ENCODE measurements at places on chromosomes 11 and 22. TPM values are rescaled to one million over a fixed set of nuclear protein-coding genes. Genes with fewer than 3 reads are reported as not detected.
A peak's percentile ranks its signal among the peaks of the same experiment; 100 is the strongest.

The ALDH3B2 gene
- not detected for total RNA-seq

DNA sequence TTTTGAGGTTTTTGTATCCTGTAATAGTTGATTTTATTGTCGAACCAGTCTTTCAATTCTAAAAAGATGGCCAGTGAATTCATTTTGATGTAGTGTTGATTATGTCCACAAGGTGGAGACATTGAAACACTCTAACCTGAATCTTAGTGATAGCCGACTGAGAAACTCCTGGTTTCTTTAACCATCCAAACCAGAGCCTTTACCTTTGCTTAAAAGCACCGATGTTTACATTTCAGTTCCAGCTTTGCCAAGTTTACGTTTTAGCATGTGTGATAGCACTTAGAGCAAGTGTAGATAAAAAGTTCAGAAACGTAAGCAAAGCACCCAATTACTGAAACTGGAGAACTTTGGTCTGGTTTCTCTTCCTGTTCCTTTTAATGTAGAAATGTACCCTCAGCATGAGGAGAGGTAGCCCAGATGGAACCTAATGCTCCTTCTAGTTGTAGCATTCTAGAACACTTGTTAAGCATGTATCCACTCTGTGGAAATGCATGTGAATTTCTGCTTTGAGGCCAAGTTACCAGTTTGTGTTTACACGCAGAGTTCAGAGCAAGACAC is 208.6 kb downstream of the DBX1 start:
- peak; percentile 49 for DNase-seq

The MS4A2 gene
- total RNA-seq: 1.5 TPM

The OR2AT4 gene
- total RNA-seq: 2.3 TPM

DNA sequence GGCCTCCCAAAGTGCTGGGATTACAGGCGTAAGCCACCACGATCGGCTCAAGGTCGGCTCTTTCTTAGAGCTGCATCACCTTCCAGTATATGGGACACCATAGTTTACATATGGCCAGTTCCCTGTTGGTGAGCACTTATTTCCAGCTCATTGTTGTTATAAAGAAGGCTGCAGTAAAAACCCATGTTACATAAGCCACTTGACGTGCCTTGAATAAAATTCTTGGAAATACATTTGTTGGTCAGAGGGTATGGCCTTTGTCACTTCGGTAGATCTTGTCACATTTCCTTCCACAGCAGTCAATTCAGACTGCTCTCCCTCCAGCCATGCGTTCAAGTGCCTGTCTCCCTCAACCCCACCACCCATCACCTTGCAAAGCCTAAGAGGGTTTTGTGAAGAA is 92.9 kb downstream of the PRR5L start:
- DNase-seq: no peak

DNA sequence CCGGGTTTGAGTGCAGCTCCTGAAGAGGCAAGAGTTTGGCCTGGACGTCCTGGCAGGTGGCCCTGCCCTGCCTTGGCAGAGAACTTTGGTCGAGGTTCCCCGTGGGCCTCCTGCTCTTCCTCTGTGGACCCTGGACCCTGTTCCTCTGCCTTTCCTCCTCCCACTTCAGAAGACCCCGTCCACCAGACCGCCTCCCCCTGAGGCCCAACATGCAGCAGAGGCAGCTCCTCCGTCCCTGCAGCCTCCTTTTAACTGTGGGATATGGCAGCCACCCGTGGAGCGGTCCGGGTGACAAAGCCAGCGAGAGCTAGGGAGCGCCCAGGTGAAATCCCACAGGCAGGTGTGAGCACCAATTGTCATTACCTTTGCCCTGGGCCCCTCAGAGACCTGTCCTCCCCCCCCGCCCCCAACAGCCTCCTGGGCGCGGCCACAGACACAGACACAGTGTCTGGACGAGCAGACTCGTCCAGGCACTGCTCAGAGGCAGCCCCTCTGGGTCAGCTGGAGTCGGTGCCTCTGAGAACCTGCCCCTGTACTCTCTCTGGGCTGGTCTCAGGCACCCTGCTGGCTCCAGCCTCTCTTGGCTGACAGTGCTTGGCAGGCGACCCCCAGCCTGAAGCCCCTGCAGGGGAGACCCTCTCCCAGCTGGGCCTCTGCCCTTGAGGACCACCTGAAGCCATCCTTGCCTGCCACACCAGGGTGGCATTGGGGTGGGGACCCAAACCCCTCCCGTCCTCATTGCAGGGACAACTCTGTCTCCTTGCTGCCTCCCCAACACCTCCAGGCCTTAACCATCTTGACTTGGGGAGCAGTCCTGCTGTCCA is 4.1 kb upstream of the PTDSS2 start:
- DNase-seq: no peak

The LAYN gene
- total RNA-seq: not detected

GRCh38 chr11:124897674-124898262 is at the start of gene ROBO4:
Gene ROBO4, minus strand, starts transcription at chr11:124897865. Its CDS starts 70 bp downstream, at chr11:124897795.
- no peak for DNase-seq

The FAM180B gene
- not detected for total RNA-seq

- no peak for DNase-seq
These were observed 257.8 kb upstream of the SYN3 start for GRCh38 chr22:33315954-33316353.

GRCh38 chr22:28581016-28581415 is 98.6 kb downstream of the TTC28 start:
- no peak for DNase-seq

DNA sequence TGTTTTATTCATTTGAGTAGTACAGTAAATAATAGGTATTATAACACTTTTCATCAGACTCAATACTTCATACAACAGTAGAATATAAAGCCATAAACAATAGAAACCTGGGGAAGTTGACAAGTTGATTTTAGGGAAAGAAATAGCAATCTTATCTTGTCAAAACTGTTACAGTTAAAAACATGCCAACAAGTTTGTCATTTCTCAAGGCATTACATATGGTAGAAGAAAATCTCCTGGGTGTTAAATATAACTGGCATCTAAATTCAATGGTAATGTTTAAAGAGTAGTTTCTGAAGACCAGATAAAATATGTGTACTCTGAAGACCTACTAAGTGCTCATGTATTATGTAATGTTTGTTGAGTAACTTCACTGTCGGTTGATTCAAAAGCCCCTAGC is 75.1 kb downstream of the LRRC4C start:
- DNase-seq: no peak

- DNase-seq: no peak
These were observed 12.1 kb downstream of the SLC15A3 start for GRCh38 chr11:60939855-60940254.

- DNase-seq: peak; percentile 98
These were observed 100.5 kb downstream of the ZBTB16 start for GRCh38 chr11:114159802-114160632.

The POLR2L gene
- total RNA-seq: 237 TPM

DNA sequence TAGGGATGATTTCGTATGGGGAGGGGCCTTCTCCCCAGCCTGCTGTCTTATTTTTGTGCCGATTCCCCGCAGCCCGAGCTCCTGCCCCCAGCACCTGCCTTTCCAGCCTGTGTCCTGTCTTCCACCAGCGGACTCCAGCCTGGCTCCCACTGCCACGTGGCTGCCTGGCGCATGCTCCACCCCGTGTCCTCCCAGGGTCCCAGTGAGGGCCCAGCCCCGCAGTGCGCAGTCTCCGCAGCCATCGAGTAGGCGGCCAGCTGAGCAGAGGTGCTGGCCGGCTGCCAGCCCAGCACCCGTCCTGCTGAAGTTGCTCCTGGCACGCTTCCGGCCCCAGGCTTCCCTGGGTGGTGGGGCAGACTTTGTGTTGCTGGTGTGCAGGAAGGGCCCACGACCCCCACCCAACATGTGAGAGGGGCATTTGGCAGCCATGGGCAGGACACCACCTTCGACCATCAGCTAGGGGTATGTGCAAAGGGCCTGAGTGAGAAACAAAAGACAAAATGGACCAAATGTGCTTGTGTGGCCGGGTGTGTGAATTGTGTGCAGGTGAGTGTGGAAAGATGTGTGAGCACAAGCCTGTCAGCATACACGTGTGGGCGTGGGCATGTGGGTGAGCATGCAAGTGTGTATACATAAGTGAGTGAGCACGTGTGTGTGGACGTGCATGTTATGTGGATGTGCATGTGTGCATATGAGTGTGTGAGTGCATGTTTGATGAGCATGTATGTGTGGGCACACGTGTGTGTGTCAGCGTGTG is 55.9 kb downstream of the RTN4R start:
- peak; percentile 85 for DNase-seq

DNA sequence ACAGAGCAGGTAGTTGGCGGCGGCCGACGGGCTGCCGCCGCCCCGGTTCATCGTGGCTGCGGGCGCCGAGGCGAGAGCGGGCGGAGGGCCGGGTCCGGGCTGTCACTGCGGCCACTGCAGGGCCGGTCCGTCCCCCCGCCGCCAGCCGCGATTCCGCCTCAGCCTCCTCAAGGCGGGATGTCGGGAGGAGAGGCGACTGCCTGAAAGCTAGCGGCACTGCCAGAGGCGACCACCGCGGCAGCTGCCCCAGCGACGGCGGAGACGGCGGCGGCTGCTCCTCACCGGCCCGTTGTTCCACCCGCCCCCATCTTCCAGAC is 234 bp downstream of the SESN3 start:
- DNase-seq: no peak

DNA sequence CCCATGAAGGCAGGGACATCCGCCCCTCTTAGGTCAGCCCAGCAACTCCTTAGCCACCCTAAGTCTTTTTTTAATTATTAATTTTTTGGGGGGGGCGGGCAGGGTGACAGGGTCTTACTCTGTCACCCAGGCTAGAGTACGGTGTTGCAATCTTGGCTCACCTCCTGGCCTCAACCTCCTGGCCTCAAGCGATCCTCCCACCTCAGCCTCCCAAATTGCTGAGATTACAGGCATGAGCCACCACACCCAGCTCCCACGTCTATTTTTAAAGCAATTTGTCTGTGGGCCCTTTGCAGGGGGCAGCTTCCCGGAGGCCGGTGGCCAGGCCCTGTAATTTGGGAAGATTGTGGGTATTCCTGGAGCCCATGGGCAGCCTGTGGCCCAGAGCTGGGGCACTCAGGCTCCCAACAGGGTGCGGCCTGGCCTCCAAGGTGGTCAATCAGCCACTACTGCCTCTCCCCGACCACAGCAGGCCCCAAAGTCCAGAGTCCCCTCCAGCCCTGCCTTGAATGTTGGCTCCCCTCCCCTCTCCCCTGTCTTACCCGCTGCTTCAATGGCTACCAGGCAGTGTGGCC is 27.2 kb downstream of the CREB3L1 start:
- DNase-seq: no peak

The ANKRD42 gene
- 6.7 TPM for total RNA-seq

GRCh38 chr11:132161403-132162078 is 791.1 kb downstream of the NTM start:
- no peak for DNase-seq

The TIMM8B gene
- total RNA-seq: 113 TPM

The MMP8 gene
- total RNA-seq: not detected

DNA sequence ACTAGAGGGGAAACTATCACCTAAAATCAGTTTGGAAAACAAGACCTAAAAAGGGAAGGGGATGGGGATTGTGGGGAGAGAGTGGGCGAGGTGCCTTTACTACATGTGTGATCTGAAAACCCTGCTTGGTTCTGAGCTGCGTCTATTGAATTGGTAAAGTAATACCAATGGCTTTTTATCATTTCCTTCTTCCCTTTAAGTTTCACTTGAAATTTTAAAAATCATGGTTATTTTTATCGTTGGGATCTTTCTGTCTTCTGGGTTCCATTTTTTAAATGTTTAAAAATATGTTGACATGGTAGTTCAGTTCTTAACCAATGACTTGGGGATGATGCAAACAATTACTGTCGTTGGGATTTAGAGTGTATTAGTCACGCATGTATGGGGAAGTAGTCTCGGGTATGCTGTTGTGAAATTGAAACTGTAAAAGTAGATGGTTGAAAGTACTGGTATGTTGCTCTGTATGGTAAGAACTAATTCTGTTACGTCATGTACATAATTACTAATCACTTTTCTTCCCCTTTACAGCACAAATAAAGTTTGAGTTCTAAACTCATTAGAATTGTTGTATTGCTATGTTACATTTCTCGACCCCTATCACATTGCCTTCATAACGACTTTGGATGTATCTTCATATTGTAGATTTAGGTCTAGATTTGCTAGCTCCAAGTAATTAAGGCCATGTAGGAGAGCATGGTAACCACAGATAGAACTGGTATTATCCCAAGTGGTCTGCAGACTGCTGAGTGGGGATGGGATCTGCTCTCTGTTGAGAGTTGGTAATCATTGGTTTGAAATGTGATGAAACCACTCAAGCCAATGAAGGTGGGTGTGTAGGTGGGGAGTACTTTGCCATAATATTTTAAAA is 3.6 kb downstream of the NEAT1 start:
- no peak for DNase-seq
